Airway epithelial cell (primary cell): ENCODE measurements at places on chromosomes 3 and 15. TPM values are rescaled to one million over a fixed set of nuclear protein-coding genes. Genes with fewer than 3 reads are reported as not detected.

The SH2D7 gene
- not detected in 2 replicates for total RNA-seq

The XCR1 gene
- 0.07 TPM in 1 of 2 replicates, not detected in the other for total RNA-seq

The CNTN6 gene
- total RNA-seq = not detected in 2 replicates

The TMEM202 gene
- not detected in 2 replicates for total RNA-seq

The IFT122 gene
- 5.9 and 9.5 TPM in 2 replicates for total RNA-seq

The EXD1 gene
- 0.28 TPM in 1 of 2 replicates, not detected in the other for total RNA-seq

The ROPN1 gene
- not detected in 2 replicates for total RNA-seq

The PLA2G4D gene
- total RNA-seq = not detected in 2 replicates
